Activated CD8-positive, alpha-beta T cell treated with anti-CD3 and anti-CD28 coated beads, Interleukin-2, amount 10 ng/mL, durations not matched to agents 7 days and 5 days (primary cell): ENCODE measurements at places on chromosomes 16 and 17. TPM values are rescaled to one million over a fixed set of nuclear protein-coding genes. Genes with fewer than 3 reads are reported as not detected.

GRCh38 chr17:73630965-73631595 lies 13.2 kb downstream of the SDK2 start:
- DNase-seq = no peak
- H3K36me3 ChIP-seq = no peaks in the 10 kb centered on the region
- no peaks in the 10 kb centered on the region for H3K27me3 ChIP-seq

DNA sequence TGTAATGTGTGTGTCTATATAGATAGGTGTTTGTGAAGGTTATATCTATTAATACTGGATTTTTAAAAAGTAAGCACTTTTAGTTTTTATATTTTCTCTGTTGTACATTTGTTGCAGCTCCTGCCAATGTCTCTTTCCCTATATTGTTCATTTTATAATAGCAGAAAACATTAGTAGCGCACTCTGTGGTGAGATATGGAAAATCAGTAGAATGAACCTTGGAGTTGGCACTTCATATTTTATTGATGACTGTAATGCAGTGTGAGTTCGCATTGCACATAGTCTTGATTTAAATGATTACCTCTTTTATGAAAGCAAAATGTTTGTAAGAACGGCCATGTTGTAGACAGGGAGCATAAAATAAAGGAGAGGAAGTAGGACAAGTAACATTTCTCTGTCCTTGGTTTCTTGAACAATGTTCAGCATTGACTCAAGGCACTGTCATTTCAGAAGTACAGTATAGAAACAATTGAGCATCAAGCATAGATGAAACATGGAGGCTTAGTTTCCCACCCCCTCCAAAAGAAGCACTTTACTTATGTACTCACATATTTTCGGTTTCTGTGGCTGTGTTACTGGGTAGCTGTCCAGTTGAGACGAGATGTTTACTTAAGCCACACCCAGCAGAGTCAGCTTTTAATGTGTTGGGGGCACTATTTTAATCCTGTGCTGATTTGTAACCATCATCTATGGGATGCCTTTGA lies 74.0 kb downstream of the TANC2 start:
- no peak overlapping the region for H3K27ac ChIP-seq
- H3K4me1 ChIP-seq = peaks cover 7% of the 10 kb centered on the region
- H3K4me3 ChIP-seq = no peak overlapping the region

DNA sequence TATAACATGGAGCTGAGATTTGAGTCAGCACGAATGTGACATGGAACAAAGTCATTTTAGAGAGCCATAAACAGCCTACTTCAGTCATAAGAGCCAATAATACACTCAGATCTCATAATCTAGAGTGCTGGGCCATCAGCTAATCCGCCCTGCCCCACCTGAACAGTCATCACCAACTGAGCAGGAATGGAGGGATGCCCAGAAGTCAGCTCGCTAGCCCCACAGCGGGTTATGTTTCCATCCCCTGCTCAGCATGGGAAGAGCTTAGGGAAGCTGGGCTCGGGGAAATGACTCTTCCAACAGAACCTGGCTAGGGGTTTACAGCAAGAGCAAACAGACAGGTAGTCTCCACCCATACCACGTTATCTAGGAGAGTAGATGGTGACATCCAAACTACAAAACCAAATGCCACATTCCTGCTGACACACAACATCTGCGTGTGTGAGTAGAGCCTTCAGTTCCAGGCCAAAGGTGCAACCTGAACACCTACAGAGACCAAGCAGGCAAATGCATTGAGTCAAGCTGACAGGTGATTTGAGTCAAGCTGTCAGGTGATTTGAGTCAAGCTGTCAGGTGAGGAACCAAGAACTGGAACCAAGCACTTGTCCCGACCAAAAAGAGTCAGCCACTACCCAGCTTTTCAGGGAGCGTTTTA lies 2.0 kb downstream of the TMEM11 start:
- DNase-seq = no peak
- H3K4me3 ChIP-seq = peak overlapping the region; percentile 93
- H3K36me3 ChIP-seq = peaks cover 22% of the 10 kb centered on the region
- H3K4me1 ChIP-seq = peaks cover 42% of the 10 kb centered on the region
- no peak overlapping the region for H3K27ac ChIP-seq

DNA sequence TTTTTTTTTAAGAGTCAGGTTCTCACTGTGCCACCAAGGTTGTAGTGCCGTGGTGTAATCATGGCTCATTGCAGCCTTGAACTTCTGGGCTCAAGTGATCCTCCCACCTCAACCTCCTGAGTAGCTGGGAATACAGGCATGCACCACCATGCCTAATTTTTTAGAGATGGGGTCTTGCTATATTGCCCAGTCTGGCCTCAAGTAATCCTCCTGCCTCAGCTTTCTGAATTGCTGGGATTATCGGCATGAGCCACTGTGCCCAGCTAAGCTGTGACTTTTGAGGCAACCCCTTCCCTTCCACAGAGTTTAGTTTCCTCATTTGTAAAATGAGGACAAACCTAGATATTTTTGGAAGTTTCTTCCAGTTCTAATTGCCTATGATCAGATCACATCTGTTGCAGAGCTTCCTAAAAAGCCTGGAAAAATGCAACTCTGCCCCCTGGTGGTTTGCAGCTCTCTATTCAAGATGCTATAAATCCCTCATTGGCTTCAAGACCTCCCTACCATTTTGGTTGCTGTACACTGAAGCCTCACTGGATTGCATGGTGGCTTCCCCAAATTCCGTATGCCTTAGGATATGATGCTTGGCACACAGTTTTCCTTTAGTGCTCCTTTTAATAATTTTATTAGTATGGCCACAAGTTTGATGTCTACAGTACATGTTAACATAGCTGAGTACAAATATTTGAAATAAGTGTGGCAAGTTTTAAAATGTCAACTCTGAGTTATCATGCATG lies 19.3 kb downstream of the GDE1 start:
- no peaks in the 10 kb centered on the region for H3K27me3 ChIP-seq
- DNase-seq = peak; percentile 82
- H3K4me3 ChIP-seq = no peak overlapping the region
- H3K4me1 ChIP-seq = peaks cover 7% of the 10 kb centered on the region
- H3K27ac ChIP-seq = no peak overlapping the region
- peaks cover 47% of the 10 kb centered on the region for H3K36me3 ChIP-seq

Gene KRTAP1-5
- total RNA-seq = not detected

Gene CFAP20
- 48.4 TPM for total RNA-seq
